DMS53 (cell line): ENCODE measurements at places on chromosomes 11 and 22.

- no peak for DNase-seq
These were observed 4.8 kb downstream of the ARHGEF17 start for GRCh38 chr11:73312851-73313327.

- no peak for DNase-seq
These were observed 44.1 kb upstream of the MN1 start for GRCh38 chr22:27845644-27846043.

- no peak for DNase-seq
These were observed 327.7 kb downstream of the TENM4 start for GRCh38 chr11:79113054-79113690.

GRCh38 chr11:14974515-14975251, 2.5 kb upstream of the CALCA start:
- peak; percentile 93 for DNase-seq

DNA sequence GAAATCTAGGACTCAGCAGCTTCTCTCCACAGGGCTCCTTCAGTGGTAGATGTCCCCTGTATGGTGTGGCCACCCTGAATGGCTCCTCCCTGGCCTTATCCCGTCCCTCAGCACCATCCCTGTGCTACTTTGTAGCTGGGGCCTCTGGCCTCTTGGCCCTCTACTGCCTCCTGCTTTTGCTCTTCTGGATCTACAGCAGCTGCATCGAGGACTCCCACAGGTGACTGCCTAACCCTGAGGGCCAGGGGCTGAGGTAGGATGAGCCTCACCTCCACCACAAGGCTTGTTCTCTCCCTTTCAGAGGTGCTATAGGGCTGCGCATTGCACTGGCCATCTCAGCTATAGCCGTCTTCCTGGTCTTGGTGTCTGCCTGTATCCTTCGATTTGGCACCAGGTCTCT, 1.8 kb downstream of the TMEM179B start:
- peak; percentile 29 for DNase-seq

- no peak for DNase-seq
These were observed 43.4 kb downstream of the SCUBE2 start for GRCh38 chr11:9047964-9048523.

DNA sequence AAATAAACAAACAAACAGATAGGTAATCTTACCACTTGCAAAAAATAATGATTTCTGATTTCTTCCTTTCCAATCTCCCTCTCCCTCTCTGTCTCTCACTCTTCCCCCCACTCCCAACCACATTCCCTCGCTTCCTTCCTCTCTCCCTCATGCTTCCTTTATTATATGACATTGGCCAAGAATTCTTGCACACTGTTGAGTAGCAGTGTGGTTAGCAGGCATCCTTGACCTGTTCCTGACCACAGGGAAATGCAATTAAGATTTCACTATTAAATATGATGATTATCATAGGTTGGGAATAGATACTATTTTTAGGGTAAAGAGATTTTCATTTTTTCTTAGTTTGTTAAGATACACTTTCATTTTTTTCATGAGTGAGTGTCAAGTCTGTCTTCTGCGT, 14.7 kb upstream of the PLAAT4 start:
- DNase-seq: no peak

GRCh38 chr11:45247433-45247832, 38.7 kb downstream of the SYT13 start:
- no peak for DNase-seq

GRCh38 chr22:27639248-27640086, 162.1 kb downstream of the MN1 start:
- no peak for DNase-seq

DNA sequence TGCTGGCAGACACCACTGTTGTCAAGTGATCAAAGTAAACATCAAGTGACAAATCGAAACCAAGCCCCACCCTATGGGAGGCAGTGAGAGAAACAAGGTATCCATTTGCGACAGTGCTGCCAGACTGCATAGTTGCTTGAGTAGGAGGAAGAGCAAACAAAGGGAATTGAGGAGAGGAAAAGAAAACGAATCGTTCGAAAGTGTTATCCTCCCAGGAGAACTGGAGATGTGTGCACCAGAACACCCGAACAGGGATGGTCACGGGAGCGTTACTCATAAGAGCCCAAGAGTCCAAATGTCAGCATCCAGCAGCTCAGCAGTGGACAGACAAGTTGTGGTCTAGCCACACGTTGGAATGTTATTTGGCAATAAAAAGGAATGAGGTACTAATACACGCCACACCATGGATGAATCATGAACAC, 58.4 kb upstream of the NUP50 start:
- peak; percentile 76 for DNase-seq

DNA sequence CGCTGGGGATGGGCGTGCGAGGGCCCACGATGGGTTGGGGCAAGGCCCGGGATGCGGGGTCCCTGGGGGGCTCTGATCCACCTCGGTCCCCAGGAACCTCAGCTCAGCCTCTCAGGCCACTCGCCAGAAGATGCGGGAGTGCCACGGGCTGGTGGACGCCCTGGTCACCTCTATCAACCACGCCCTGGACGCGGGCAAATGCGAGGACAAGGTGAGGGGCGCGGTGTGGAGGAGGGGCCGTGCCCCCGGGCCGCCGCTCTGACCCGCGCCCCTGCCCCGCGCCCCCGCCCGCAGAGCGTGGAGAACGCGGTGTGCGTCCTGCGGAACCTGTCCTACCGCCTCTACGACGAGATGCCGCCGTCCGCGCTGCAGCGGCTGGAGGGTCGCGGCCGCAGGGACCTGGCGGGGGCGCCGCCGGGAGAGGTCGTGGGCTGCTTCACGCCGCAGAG, 6.3 kb downstream of the PKP3 start:
- DNase-seq: peak; percentile 47

DNA sequence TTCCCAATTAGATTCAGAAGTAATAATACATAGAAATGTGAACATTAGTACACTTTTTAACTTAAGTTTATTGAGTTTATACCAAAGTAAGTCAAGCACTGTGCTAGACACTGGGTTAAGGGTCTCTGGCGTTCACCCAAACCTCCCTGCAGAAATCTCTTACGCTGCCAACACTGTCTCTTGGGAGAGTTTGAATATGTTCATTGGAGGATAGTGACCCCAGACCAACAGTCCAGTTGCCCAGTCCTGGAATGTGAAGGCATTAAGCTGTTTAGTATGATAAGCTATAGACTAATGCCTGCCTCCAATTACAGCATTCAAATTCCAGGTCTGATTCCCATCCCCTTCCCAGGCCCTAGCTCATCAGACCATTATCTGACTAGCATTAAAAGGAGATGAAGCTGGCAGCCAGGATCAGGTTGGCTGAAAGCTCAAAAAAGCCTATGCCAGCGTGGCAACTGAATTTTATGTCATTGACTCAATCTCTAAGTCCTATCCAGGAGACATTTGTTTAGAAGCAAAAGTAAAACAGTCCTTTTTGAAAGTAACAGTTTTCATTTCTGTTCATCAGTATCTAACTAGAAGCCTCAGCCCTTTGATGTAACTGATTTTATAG, 77.8 kb downstream of the SFI1 start:
- no peak for DNase-seq

GRCh38 chr22:25085930-25086901, 113.4 kb upstream of the CRYBB3 start:
- DNase-seq: peak; percentile 76

- no peak for DNase-seq
These were observed 630.2 kb downstream of the BRD1 start for GRCh38 chr22:49197505-49197904.

GRCh38 chr11:12845739-12846358, 163.3 kb upstream of the RASSF10 start:
- peak; percentile 97 for DNase-seq

DNA sequence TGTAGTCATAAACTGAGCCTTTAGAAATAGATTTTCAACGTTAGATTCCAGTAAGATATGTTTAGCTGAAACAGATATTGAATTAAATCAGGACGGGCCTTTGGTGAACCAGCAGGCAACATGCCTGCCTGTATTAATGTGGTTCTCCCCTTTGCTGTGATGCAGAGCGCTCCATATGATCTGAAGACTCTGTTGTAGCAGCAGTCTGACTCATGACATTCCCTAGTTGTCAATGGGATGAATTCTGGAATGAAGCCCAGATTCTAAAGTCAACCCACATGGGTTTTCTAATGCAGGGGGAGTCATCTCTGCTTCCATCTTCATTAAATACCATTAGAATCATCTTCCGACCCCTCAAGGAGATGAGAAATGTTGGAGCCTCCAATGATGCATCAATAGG, 864.5 kb downstream of the NTM start:
- DNase-seq: no peak

- DNase-seq: no peak
These were observed 74.2 kb downstream of the KCNQ1 start for GRCh38 chr11:2518983-2519340.

DNA sequence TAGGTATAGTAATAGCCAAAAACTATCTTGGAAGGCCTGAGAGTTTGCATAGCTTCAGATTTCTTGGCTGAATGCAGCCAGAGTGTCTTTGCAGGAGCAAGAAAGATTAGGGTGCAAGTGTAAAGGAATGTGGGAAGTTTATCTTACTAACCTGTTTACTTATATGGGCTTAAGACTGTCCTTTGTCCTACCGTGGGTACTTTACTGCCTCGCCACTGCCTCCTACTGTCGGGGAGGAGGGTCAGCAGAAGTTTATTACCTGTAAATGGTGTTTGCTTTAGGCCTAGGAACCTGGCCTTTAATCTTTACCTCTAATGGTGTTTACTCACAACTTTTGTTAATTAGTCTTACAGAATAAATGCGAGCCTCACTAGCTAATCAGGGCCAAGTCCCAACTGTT, 633.8 kb downstream of the DLG2 start:
- DNase-seq: peak; percentile 56

DNA sequence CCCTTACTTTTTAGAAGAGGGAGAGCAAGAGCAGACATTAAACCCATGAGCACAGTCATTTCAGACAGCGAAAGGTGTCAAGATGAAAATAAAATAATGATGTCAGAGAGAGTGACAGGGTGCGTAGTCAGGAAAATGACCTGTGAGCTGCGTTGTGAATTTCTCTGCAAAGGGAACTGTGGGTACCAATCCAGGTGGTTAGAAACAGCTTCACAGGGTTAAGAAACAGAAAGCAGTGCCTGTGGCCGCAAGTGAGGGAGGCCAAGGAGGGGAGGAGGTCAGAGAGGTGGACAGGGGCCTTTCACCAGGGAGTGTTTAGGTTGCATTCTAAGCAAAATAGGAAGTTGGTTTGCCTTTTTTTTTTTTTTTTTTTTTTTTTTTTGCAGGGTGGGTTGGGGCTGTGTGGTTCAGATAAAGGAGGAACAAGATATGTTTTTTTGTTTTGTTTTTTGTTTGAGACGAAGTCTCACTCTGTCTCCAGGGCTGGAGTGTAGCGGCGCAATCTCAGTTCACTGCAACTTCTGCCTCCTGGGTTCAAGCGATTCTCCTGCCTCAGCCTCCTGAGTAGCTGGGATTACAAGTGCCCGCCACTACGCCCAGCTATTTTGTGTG, 7.9 kb downstream of the TIGD3 start:
- DNase-seq: no peak

DNA sequence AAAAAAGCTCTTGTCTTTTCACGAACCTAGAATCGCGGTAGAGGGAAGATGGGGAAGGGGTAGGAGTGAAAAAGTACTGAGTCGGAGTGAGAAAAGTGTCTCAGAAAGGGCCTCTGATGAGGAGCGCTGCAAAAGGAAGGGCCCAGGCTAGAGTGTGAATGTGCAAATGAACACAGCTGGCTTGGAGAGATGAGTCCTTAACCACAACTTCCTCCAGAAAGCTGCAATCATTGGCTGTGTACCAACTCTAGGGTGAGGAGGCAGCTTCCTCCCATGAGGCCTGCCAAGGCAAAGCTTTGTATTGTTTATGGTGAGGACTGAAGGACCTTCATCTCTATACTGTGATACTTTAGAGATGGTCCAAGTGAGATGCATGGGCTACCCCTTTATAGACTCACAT, 566.9 kb upstream of the ANO5 start:
- peak; percentile 14 for DNase-seq

DNA sequence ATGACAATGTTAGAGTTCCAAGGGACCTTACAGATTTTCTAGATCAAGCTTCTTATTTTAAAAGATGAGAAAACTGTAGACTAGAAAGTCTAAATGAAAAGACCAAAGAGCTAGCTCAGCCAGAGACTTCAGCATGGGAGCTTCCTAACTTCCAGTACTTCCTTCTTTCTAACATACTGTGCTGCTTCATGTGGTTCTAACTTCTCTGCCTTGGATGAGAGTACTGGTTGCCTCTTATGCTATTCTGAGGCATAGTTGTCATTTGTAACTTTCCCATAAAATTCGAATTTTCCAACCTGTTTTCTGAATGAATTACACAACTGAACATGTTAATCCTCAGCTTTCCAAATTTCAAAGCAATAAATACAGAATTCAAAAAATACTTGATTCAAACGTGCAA, 1.8 kb downstream of the MTMR2 start:
- no peak for DNase-seq

DNA sequence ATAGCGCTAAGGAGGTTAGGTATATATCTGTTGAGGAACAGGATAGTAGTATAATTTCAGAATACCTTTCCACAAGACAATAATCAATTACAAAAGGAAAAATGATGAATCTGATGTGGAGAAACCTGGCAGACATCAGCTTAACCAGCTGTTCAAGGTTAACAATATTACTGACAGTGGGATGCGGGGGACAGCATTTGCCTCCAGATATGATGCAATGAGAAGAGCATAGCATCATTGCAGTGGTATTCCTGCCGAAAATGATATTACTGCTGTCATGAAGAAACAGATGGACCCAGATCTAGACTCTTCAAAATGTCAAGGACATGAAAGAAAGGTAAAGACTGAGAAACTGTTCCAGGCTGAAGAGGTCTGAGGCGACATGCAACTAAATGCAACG, 49.7 kb downstream of the RBFOX2 start:
- no peak for DNase-seq

DNA sequence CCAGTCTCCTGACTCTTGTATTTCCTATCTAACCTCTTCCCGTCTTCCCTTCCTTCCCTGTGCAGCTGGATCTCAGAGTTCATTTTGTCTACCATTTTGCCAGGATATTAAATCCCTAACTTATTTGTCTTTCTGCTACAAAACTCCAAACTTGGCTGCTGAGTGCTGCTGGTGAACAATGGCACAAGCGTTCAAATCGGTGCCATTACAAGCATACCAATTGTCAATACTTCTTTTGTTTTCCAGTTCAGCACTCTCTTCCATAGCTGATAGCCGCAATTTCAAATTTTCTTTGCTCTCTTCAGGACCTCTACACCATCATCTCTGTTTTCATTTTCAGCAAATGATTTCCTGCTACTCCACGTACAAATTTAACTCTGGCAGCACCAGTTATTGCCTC, 13.4 kb downstream of the IL18 start:
- no peak for DNase-seq

DNA sequence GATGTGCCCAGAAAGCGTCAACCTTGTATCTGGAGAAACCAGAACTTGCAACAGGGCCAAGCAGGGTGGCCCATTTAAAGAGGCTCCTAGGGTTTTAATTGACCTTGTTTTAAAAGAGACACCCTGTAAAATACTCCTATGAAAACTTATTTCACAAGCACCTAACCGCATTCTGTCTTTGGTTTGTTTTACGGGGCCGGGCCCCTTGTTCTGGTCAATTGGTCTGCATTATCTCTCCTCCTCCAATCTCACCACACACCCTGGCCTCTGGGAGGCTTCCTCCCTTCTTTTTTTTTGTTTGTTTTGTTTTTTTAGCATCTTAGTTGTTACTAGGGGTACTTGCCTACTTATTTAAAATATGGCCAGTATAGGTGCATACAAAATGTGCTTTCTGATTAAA, 4.7 kb downstream of the EHF start:
- DNase-seq: no peak
